ENCODE measurements at places on chromosomes 7 and 10.
A peak's percentile ranks its signal among the peaks of the same experiment; 100 is the strongest.

- DNase-seq: no peak
Observed at GRCh38 chr10:83706952-83707582, 432.2 kb upstream of the GHITM start.

DNA sequence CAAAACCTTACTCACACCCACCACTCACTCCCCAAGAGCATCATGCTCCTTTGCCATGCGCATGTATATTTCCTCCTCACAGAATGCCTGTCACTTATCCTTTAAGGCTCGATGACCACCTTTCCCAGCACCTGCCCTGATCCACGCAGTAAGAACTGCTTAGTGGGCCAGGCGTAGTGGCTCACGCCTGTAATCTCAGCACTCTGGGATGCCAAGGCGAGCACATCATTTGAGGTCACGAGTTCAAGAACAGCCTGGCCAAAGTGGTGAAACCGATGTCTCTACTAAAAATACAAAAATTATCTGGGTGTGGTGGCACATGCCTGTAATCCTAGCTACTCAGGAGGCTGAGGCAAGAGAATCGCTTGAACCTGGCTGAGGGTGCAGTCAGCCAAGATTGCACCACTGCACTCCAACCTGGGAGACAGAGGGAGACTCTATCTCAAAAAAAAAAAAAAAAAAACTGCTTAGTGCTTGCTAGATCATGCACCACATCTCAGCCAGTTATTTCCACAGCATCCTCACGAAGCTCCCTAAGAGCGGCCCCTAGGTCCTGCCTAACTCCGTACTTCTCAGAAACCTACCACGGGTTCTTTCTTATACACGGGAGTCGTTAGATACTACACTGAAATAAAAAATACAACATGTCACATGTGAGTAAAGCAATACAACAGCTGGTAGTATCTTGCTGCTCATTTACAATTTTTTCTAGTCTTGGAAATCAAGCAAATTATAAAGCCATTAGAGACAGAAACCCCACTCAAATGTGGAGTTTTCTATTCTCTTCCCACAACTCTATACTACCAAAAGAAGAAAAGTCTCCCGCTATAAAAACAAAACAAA lies 37.2 kb downstream of the CYTH3 start:
- no peak for DNase-seq

DNA sequence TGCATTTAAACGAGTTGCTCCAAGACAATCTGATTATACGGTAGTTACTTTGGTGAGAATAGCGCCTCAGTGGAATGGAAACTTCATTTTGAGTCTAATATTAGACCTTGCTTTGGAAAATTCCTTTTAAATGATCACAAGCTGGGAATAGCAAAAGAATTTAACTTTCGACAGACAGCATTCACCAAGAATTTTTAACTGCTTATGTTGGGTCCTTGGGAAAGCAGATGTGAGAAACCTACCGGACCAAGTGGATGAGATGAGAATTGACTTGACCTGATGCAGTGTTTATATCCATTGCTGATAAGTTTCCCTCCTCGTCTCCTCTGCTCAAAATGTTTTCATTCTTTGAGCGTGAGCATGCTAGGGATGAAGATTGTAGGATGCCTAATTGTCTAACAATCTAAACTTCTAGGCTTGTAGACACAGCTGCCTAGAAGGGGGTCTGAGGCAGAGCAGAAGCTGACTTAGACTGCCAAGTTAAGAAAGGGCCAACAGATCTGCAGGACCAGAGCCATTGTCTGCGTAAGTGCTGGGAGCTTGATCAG lies 126.9 kb downstream of the CNNM2 start:
- no peak for DNase-seq

DNA sequence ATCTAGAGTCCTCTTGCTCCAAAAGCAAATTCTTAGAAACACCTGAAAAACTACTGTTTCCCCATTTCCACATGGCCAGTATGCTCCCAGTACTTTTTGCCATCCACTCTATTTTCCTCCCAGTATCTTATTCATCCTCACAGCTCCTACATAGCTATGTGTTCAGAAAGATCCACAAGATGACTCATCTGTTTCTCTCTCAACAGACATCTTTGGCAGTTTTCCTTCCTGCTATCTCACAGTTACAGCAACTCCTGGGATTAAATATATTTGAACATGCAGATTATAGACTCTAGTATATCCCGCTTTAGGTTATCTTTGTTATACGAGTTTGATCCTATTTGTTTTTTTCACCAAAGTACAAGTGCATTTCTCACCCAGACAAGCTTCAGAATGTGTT lies 675.6 kb upstream of the POT1 start:
- no peak for DNase-seq

- no peak for DNase-seq
Observed at GRCh38 chr10:63661347-63661746, 140.1 kb downstream of the REEP3 start.

DNA sequence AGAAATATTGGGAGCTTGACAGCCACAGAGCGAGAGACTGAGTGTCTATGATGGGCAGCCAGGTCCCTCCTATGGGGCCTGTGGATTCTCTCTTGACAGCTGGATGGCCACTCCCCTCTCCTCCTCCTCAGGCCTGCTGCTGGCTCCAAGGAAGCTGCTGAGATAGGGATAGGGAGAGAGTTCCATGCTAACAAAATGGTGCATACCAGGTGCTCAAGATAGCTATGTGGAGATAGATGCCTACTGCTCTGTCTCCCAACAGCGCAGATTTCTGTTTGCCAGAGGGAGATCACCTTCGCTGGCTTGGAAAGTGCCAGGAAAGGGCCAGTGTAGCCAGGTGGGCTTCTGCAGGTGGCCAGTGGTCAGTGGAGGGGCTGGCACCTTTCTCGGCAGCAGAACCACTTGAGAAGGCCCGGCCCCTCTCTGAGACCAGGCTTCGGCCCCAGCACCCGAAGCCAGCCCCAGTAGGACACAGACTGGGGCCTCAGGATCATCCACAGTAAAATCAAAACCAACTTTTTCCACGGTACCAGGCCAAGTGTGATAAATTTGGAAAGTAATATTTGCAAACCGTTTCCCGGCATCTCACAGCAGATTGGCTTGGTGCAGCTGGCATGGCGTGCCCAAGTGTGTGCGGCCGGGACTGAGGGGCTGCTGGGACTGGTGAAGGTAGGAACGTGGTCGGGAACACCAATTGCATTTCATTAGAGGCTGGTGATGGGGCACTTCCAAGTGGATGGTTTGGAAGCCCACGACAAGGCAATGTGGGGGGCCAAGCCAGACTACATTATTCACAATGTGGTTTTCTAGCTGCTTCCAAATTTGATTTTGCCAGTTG lies 139.6 kb downstream of the PTPN20 start:
- no peak for DNase-seq

DNA sequence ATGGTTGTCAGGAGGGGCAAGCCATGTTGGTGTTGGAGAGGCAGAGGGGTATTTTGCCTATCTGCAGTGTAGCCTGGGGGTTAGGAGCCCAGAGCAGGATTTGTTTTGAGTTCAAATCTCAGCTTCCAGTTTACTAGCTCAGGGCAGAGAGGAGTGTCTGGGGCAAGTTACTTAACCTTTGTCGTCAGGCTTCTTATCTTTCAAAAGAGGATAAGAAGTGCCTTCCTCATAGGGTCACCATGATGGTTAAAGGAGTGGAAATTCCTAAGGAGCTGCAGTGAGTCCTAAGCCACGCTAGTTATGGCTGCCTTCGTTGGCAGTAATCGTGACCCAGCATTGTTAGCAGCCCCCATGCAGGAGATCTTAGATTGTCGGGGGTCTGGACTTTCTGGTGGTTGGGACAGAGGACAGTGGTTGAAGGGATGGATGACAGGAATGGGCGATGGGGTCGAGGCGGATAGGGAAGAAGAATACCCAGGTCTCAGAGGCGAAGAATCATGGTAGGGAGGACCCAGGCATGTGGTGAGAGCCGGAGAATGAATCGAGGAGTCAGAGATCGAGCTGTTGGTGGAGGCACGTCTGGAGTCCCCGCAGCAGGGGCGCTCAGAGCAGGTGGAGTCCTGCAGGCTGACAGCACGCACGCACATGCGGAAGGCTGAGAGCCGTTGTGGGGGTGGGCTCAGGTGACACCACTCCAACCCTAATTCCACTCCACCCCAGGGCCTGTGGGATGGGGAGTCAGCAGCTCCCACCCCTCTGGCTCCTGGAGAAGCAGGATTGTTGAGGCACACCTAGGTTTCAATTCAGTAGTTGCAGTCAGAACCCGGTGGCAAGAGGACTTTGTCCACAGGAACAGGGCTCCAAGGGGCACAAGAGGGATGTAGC lies 11.6 kb downstream of the ADCK2 start:
- DNase-seq: no peak

- DNase-seq: no peak
Observed at GRCh38 chr10:129965959-129966358, 1.9 kb upstream of the EBF3 start.

DNA sequence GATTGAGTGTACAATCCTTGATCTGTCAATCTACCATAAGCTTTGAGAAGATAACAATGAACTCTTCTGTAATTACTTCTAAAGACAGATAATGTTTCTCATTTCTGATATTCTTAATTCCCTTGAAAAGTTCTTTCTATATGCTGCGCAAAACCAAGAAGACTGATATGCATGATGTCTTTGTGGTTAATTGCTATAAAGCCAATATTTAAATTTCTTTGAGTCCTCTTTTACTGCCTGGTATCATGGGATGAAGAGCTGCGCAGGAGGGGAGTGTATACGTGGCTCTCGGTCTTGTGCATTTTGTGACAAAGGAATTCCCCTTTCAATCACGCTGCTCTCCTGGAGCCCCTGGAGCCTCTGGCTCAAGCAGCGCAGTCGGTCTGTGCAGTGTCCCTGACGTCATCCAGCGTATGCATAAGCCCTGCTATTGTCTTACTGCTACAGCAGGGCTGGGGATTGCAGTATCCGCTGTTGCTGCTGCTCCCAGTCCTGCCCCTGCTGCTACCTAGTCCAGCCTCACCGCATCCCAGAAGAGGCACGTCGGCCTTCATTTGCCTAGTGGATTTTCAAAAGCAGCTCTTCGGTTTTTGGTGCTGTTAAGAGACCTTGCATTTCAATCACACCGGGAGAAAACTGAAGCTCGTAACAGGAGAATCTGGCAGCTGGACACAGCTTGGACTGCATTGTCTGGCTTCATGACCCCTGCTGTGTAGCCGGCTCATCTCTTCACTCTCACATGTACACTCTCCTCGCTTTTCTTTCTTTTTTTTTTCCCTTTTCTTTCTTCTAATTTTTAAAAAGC lies 66.7 kb downstream of the ST7 start:
- DNase-seq: peak; percentile 69

DNA sequence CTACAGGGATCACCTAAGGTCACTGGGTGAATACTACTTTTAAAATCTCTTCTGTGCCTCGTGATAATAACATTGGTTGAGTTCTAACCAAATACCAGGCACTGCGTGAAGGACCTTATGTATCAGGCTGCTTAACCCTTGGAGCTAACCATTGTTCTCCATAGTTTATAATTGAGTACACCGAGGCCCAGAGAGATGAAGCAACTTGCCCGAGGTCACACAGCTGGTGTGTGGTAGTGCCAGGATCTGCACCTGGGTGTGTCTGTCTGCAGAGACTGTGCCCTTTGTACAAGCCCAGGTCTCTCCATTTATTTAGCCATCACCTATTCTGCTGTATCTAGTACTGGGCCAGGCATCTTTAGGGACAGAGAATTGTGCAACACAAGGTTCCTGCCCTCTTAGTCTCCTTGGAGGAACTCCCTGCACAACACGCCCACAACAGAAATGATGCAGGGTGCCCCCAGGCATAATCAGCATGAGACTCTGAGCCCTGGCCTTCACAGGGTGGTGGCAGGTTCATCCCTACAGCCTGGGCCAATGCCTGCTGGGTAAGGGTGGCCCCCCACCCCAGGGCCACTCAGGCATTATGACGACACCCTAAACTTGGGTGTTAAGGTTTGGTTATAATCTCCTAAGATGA lies 31.5 kb downstream of the UNC5B start:
- no peak for DNase-seq

DNA sequence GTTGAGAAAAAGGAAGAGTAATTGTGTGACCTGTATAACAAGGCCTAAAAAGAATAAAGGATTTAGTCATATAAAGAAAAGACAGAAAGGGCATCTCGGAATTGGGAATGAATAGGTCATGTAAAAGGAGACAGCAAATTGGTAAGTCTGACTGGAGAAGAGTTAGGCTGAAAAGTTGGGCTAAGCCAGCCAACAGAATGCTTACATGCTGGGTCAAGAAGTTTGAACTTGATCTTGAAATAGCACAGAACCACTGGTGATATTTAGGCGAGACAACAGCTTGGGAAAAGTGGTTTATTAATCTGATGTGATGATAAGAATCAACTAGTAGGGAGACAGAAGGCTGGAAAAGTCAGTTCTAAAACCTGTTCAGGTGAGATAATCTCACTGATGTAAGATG lies 4.8 kb downstream of the IDE start:
- no peak for DNase-seq

GRCh38 chr7:78178319-78178718 lies 379.7 kb downstream of the PHTF2 start:
- DNase-seq: no peak

GRCh38 chr10:79274279-79275104 lies 72.8 kb upstream of the PPIF start:
- peak; percentile 87 for DNase-seq

GRCh38 chr7:148697256-148698006 lies 1.3 kb upstream of the CUL1 start:
- no peak for DNase-seq

- no peak for DNase-seq
Observed at GRCh38 chr10:88687853-88688467, 18.1 kb upstream of the LIPK start.

GRCh38 chr7:53398566-53398965 lies 363.1 kb downstream of the POM121L12 start:
- DNase-seq: no peak

DNA sequence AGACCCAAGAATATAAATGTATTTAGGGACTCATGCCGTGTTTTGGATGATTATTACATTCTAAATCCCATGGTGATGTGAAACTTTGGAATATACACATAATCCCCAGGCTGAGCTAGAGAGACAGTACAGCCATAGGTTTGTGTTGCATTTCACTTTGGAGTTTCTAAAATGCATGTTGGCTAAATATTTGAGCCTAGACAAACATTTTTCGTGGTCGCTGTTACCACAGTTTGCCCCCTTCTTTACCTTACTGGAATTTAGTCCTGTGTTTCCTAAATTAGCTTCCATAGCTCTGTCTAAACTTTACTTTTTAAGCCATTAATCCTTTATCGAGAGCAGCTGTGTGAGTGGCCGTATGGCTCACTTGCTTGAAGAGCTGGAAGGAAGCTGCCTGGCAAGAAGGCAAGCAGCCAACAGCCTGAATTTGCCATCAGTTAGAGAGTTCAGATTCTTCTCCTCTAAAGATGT lies 192.0 kb downstream of the BICC1 start:
- no peak for DNase-seq

- no peak for DNase-seq
Observed at GRCh38 chr7:43509906-43510305, 73.0 kb upstream of the STK17A start.
